ENCODE measurements at places on chromosomes 5 and 9.

- no peak for DNase-seq
Measured at GRCh38 chr9:93660352-93661046, 84.1 kb downstream of the PHF2 start.

GRCh38 chr5:73591102-73591695 lies 25.7 kb downstream of the UTP15 start:
- DNase-seq = peak; percentile 6

DNA sequence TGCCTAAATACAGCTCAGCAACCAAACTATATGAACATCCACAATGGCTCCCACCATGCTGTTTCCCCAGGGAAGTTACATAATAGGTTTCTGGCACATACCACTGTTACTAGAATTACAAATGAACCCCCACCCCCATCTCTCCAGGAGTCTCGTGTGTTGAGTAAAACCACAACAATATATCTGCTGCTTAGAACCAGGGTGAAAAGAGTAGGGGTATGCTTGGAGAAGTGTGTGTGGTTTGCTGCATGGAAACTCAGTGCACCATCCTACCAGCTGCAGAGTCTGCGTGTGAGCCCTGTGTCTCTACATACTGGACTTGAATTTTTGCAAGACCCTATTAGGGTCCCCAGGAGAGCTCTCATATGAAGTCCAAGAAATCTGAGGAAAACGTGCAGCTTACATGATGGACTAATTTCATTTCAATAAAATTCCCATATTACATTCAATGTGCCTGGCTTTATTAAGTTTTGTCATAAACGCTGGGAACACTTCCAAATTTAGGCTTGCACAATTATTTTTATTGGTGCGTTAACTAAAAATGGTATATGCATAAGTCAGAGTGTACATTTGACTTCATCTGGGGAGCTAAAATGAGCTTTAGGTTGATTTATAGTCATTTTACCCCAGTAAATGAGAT lies 104.5 kb upstream of the NFIB start:
- no peak for DNase-seq

- DNase-seq = no peak
Measured at GRCh38 chr5:40308867-40309266, 370.8 kb upstream of the PTGER4 start.

DNA sequence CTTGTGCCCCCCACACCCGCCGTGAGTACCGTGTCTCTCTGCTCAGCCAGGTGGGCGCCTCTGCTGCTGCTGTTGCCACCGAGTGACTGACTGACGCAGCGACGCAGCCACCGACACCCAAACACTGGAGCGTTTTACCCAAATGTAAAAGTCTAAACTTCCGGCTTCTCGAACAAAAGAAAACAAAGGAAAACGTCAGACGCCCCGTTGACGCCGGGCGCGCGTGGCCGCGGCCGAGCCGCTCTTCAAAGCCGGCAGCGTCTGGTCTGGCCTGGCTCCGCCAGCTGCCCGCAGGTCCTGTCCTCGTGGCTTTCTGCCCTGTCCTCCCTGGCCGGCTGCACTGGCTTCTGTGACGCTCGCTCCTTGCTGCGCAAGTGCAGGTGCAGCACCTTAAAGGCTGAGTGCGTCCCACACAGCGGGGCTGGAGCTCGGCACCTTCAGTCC lies 41.4 kb upstream of the CLPTM1L start:
- DNase-seq = peak; percentile 49

GRCh38 chr5:122707796-122708195 lies 67.1 kb upstream of the SNX2 start:
- no peak for DNase-seq

DNA sequence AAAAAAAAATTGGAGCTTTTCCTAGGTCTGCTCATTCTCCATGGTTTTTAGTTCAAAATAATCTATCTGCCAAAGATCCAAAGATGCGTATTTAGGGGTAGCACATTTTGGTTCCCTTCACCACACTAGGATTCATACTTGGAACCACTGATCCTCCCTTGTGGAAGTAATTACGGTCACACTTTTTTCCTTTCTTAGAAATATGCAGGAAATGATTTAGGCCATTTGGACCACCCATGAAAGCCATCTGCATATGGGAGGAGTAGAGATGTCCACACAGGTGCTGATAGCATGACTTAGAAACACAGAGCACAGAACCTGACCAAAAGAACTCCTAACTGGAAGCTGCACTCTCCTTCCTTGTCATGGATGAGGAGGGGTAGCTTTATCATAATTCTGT lies 105.9 kb upstream of the RAI14 start:
- DNase-seq = no peak

DNA sequence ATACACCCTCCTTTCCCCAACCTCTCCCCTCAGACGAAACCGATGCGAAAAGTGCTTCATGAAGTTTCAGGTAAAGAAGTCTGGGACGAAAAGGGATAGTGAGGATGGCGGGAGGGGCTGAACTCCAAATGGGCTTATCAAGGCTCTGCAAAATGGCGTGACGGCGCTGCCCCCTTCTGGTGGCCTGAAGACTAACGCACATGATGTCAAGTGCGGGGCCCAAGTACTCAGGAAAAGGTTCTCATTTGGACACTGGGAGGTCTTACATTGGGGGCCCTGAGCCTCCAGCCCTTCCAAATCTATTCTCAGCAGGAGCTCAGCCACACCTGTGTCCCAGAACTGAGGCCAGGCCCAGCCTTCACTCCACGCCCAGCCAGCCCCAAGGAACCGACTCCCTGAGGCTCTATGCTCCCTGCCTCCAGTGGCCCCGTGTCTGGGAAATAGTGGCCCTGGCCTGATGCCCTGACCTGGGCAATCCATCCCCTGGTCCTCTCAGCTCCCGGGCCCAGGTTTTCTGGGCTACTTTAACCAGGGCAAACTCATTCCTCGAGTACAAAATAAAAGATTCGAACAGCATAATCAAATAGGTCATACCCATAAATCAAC lies 119.9 kb downstream of the KCNIP1 start:
- peak; percentile 44 for DNase-seq

GRCh38 chr5:133232011-133232410 lies 180.2 kb downstream of the HSPA4 start:
- no peak for DNase-seq

GRCh38 chr9:99533421-99533820 lies 288.3 kb upstream of the NR4A3 start:
- DNase-seq = no peak

GRCh38 chr9:76575761-76576160 lies 116.8 kb downstream of the GCNT1 start:
- DNase-seq = no peak

DNA sequence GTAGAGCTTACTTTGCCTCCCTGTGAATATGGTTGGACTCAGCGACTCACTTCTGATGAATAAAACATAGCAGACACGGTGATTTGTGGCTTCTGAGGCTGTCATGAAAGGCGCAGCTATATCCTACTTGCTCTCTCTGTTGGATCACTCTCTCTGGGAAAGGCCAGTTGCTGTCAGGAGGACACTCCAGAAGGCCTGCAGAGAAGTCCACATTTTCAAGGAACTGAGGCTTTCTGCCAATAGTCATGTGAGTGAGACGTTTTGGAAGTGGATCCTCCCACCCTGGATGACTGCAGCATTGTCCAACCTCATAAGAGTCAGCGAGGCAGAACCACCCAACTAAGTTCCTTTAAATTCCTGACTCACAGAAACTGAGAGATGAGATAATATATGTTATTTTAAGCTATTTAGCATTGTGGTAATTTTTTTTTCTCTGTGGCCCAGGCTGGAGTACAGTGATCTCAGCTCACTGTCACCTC lies 156.0 kb upstream of the MAST4 start:
- peak; percentile 48 for DNase-seq

GRCh38 chr5:146273109-146273508 lies 65.5 kb upstream of the POU4F3 start:
- DNase-seq = no peak

GRCh38 chr5:172891716-172892421 lies 57.8 kb downstream of the ERGIC1 start:
- DNase-seq = no peak

DNA sequence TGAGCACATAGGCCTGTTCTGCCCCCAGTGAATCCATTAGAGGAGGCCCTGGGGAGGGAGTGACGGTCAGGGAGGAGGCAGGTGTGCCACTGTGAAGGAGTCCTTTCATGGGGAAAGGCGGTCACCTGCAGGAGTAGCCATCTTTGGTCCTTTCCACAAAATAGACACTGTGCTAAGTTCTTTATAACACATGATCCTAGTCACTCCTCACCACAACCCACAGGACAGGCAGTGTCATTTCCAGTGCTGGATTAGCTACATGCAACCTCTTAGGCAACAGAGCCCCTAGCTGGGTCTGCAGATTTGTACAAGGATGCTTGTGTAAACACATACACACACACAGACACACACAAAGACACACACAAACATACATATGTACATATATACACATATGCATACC lies 18.3 kb downstream of the DOCK2 start:
- DNase-seq = no peak

DNA sequence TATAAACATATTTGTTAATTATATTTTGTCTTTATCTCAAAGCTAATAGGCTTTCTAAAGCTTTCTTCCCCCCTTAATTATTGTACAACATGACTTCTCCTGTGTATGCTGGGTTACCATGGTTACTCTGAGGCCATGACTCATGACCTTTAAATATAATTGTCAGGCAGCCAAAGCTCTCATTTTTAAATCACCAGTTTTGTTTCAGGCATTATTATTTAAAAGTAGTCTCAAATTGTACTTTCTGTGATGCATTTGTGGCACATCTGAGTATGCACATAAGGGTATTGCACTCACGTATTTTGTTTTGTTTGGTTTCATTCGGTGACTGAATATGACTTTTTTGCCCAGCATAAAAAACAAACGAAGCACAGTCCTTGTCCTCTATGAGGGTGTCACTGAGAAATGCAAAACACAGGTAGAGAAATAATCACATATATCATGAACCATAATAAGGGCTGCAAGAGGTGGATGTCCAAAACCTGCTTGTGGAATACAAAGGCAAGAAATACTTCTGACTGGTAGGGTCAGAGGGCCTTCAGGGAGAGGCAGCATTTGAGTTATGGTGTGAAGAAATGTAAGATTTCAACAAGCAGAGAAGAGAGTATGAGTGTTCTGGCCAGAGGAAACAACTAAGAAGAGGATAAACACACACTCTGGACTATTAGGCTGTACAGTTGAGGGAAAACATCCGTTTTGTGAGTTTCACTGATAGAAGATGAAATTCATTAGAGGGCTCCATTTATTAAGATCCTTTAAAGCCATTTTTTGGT lies 2.1 kb downstream of the CCDC192 start:
- DNase-seq = no peak

GRCh38 chr9:115250621-115251032 lies 132.7 kb upstream of the TNC start:
- DNase-seq = no peak

GRCh38 chr9:128389395-128390149 lies 18.4 kb downstream of the URM1 start:
- no peak for DNase-seq

- no peak for DNase-seq
Measured at GRCh38 chr9:114319147-114319546, 3.8 kb upstream of the ORM1 start.

- DNase-seq = no peak
Measured at GRCh38 chr5:124888050-124888506, 141.6 kb upstream of the ZNF608 start.

DNA sequence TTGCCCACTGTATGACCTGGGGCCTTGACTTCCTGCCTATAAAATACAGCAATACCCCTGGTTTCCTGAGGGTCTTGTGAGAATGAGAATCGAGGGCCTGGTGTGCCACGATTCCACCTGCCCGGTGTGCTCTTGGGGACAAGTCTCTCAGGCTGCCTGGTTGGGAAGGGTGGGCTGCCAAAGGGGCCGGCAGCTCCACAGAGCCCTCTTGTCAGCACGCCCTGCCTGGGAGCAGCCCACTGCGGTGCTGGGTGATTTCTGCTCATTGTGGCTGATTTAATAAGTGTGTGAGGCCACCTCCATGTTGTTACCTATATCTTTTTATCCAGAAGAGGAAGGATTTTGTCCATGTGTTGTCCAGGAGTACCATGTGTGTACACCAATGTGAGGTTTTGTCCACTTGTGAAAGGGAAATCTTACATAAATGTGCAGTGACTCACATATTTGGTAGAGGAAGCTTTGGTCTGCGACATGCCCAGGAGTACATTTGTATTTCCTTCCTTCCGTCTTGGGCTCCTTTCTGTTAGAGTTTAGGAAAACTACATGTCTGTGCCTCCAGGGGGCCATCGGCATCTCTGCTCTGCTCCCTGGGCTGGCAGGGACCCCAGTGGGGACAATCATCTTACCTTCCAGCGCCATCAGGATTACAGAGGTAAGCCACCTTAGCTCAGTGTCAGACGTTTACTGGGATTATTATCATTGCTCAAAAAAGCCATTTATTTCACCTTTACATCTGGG lies 108.6 kb downstream of the PHF2 start:
- DNase-seq = no peak
